ENCODE measurements at places on chromosomes 2 and 18.

DNA sequence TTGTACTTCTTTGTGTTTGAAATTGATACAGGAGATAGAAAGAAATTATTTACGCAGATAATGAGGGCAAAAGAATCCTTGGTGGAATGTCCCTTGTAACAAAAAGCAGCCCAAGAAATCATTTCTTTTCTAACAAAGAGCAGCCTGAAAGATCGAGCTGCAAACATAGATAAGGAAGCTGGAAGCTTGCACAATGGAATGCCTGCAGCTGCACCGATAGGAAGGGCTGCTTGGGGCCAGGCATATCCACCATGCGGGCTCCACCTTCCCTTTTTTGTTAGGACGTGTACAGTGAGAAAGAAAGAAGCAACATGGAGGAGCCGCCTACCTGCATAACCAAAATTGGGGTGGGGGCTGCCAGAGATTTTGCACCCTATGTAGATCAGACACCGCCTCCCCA is 568.7 kb downstream of the METTL4 start:
- no peak for DNase-seq

DNA sequence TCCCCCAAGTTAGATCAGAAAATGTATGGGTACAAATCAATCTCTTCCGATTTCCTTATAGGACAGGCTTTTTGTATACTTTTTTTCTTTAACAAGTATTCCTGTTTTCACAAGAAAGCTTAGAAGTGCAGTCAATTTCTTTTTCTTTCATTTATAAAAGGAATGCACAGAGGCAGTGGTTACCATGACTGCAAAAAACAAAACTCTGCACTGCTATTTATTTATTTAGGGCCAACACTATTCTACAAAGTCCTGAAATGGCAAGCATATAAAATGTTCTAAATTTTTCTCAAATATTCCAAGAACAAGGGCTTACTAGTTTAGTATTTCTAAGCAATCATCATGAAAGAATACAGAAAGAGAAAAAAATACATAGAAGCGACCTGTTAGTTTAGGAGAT is 22.2 kb downstream of the ATAD2B start:
- no peak for DNase-seq

DNA sequence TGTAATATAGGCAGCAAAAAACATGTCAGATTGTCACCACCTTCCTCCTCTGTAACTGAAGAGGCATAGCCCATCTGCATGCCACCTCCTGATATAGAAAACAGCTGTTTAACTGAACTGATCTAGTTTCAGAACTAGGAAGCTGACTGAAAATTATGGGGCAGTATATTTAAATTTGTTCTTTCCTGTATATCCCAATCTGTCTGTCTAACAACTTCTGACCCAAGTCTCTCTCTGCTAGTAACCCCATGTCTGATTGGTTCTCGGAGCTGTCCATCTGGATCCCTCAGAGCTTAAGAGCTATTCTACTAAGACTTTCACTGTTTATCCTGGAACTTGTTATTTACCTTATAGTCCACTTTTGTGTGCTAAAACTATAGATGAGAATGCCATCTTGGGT is 68.2 kb upstream of the SLC35G4 start:
- DNase-seq, result no peak

GRCh38 chr2:205428811-205429210 is 253.5 kb upstream of the NRP2 start:
- no peak for DNase-seq

DNA sequence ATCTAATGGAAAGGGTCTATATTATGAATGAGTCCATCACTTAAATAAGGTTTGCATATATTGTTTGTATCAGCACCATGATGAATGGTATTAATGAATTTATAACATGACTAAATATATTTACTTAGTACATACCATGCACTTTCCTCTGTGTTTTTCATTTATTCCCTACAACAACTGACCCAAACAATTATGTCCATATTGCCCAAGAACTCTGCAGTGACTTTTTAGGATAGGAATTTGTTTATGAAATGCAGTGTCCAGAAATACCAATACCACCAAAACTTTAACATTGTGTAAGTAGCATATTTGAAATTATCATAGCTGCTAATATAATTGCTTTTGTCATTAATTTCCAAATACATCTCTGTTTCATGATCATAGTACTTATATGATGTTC is 119.7 kb downstream of the WDR7 start:
- no peak for DNase-seq
